ENCODE measurements at places on chromosomes 1 and 21.

GRCh38 chr1:234840843-234841242 lies 230.9 kb upstream of the IRF2BP2 start:
- DNase-seq, result no peak

- no peak for DNase-seq
Measured at GRCh38 chr1:31306278-31306677, 9.4 kb downstream of the ZCCHC17 start.

GRCh38 chr1:23451441-23451840 lies 26.9 kb upstream of the TCEA3 start:
- no peak for DNase-seq

- no peak for DNase-seq
Measured at GRCh38 chr1:58839846-58840835, 56.3 kb upstream of the JUN start.

DNA sequence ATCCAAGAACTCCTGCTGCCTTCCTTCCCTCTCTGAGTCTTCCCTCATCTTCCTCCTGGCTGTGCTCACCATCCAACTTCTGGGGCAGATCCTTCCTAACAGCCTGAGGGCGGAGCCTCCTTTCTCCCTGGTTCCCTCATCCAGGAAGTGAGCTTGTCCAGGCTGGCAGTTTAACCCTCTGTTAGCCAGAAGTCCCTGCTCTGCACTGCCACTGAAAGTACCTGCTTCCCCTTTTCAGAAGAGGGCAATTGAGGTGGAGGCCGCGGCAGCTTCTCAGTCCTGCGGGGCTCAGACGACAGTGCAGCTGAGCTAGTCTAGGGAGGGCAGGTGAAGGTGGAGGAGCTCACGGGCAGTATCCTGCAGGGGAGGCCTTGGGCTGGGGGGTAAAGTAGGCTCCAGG lies 149.1 kb downstream of the FCRL5 start:
- DNase-seq, result no peak
